Activated T-cell treated with anti-CD3 and anti-CD28 coated beads, Interleukin-2, amount 50 U/mL, for 72 hours (primary cell): ENCODE measurements at places on chromosomes 13 and 19.
A peak's percentile ranks its signal among the peaks of the same experiment; 100 is the strongest.

- DNase-seq = no peak
These were observed 9.6 kb downstream of the IGFLR1 start for GRCh38 chr19:35732540-35733179.

DNA sequence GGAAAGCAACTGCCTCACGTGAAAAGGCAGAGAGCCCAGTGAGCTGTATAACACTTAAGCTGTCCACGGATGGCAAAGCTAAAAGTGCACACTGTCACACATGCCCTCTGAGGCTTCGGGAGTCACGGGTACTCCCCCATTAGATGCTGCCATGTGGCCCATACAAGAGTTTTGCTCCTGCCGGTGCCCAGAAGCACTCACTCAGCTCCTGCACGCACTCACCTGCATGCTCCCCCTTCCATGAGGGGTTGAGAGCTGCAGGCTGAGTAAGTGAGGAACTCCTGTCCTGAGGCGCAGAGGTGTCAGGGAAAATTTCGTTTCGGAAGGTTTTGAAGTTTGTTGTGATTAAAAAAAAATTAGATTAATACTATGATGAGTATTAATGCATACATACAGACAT, 939.2 kb upstream of the ATXN8OS start:
- no peak for DNase-seq

- peak; percentile 17 for DNase-seq
These were observed 553 bp downstream of the NAPA start for GRCh38 chr19:47514151-47514868.

- DNase-seq = no peak
These were observed 4.3 kb downstream of the NOTCH3 start for GRCh38 chr19:15196360-15197005.

GRCh38 chr13:102907016-102907756, 61.4 kb downstream of the ERCC5 start:
- no peak for DNase-seq

- no peak for DNase-seq
These were observed 2.2 kb upstream of the SCN1B start for GRCh38 chr19:35027851-35028599.

- DNase-seq = no peak
These were observed 9.2 kb downstream of the SCAF1 start for GRCh38 chr19:49651029-49651819.

GRCh38 chr13:60066226-60066625, 97.5 kb downstream of the DIAPH3 start:
- DNase-seq = no peak

DNA sequence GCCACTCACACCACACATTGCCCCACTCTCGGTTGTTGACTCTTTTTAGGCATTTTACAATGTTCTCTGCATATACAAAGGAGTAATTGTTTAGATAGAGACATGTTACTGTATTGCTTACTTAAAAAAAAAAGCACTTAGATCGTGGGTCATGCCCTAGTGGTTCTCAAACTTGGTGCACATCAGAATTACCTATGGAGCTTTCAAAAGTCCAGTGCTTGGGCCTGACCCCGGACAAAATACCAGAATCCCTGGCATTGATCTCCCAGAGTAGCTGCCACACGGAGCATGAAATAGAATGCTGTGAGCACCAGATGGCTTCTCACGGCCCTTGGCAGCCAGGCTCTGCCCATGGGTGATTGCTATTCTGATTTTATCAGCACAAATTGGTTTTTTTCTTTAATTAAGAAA, 20.0 kb downstream of the ACP7 start:
- DNase-seq = no peak

DNA sequence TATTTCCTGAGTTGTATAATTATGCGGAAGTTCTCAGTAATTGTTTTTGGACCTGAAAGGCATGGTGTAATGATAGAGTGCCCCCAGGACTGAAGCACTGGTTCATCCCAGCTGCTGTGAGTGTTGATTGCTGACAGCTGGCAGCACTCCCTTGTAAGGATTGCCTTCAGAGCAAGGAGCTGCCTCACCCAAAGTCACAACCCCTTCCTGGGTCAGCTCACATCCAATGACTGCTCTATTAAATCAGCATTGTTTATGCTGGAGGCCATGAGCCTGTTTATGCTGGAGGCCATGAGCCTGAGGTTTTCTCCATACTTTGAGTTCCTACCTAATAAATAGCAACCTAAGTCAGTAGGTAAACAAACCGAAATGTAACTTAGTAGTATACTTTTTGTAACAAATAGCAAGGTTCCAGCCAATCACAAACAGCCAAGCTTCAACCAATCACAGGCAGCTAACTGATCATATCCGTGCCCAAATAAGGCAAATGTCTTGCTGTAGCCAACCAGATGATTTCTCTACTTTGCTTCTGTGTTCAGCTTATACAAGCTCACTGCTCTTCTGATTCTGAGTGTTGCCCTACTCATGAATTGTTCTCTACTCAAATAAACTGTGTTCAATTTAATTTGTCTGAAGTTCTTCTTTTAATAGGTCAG, 11.7 kb upstream of the SPACA6 start:
- DNase-seq = no peak

GRCh38 chr13:75635828-75636435, at the start of gene LMO7:
Gene LMO7, plus strand, starts transcription at chr13:75636330. Its CDS starts 328 bp downstream, at chr13:75636658.
- peak; percentile 56 for DNase-seq

DNA sequence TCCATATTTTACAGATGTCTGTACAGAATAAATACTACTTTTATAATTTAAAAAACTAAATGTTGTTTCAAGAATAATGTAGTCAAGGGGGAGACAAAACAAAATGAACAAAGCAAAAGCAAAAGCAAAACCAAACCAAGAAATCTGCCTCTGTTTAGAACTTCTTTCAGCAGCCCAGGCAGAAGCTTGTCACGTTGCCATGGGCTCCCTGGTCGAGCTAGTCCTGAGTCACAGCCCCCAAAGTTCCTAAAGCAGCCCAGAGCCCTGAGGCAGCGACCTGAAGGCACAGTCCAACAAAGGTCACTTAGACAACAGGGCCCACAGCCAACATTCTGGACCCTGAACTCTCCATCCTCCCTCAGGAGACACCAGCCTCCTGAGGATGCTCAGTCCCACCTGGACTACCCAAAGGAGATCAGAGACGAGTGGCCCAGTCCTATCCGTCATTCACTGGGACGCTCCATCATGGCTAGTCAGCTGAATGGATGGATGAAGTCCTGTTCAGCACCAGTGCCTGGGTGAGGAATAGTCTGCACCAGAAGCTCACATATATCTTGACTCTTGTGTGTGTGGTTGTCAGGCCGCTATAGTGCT, 41.7 kb downstream of the SIAH3 start:
- peak; percentile 4 for DNase-seq

DNA sequence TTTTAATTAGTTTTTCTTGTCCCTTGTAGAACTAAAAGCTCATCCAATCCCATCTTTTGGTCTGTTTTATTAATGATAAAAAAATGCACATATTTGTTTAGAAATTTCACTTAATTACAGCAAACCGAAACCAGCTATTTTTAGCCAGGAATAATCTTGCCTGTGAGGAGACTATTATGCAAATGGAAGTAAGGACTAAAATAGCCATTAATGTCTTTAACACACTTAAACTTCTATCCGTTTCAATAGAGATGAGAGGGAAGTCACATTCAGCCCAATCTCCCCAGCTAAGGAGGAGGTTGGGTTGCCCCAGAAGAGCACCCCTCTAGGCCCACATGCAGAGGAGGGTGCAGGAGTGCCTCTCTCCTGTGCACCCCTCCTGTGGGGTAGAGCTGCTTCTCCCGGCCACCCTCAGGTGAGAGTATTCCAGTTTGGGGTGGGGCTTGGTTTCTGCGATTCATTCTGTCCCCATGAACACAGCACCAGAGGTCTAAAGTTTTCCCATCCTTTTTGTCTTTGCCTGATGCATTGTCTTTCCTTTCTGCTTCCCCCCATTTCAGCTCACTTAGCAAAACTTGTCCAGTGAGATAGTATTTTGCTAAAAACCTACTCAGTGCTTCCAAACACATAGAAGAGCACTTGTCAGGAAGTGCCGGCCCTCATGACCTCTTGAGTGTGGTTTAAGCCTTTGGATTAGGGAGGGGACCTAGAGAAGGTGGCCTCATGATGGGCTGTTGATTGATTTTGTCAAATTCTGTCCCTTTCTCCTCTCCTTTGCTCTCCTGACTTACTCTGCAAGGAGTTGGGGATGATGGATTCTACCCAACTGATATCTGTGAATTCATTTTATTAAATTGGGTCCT, 28.2 kb downstream of the FGF9 start:
- DNase-seq = no peak

GRCh38 chr13:44694291-44694690, 118.2 kb upstream of the TSC22D1 start:
- no peak for DNase-seq

DNA sequence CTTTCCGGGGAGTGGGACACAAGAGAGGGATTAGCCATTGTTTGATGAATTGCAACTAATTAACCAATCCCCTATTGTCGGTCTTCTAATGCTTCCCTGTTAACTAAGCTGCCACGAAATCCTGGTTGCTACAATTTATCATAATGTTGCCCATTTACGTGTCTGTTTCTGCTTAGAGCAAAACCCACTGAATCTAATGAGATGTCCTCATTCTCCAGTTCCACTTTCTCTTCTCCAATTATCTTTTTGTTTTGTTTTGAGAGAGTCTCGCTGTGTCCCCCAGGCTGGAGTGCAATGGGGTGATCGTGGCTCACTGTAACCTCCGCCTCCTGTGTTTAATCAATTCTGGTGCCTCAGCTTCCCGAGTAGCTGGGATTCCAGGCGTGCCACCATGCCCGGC, 5.2 kb upstream of the DPP9 start:
- no peak for DNase-seq

DNA sequence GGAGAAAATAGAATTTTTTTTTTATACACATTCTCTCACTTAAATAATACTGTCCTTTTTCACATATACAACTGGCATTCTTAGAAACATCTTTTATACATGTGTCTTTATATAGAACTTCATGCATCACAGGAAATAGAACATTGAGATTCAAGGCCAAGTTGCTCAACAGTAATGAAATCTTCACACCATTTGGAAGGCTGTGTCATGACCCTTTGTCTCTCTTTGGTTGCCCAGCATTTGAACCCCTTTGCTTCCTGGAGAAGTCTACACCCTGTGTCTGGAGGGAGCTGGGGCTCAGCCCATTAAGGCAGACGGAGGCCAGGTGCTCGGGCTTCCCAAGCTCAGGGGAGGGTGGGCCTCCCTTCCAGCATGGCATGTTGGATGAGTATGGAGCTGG, 41.1 kb downstream of the B3GLCT start:
- DNase-seq = no peak

GRCh38 chr19:7930765-7931164, 4.8 kb upstream of the CTXN1 start:
- no peak for DNase-seq

DNA sequence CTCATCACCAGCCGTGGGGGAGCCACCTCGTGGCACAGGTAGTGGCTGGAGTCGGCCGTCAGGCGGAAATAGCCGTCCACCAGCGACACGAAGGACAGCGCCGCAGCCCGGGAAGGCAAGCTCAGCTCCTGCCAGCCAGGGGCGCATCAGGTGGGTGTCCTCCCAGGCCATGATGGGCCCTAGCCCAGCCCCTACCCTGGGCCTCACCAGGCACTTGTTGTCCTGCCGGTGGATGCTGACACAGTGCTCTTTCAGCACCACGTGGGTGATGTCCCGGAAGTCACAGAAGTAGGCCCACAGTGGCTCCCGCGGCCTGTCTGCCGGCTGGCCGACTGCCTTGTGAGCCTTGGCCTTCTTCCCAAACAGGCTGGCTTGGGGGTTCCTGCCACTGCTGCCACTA, 15.7 kb downstream of the TYK2 start:
- DNase-seq = no peak

DNA sequence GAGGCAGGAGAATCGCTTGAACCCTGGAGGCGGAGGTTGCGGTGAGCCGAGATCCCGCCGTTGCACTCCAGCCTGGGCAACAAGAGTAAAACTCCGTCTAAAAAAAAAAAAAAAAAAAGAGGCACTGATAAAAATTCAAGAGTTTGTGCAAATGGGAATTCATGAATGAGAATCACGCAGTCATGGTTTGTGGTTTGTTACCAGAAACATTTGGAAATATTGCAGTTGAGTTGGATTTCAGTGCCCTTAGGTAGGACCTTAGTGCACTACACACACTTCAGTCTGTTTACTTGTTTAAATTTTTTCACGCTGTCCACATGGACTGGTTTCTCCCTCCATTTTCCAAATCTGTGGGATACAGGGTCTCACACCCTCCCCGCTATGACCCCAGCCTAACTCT, 28.4 kb downstream of the ZNF844 start:
- DNase-seq = no peak

GRCh38 chr13:37615276-37615675, 16.7 kb upstream of the POSTN start:
- no peak for DNase-seq

- no peak for DNase-seq
These were observed 101.5 kb upstream of the KL start for GRCh38 chr13:32914686-32915085.

GRCh38 chr19:3519126-3519525, 13.0 kb downstream of the FZR1 start:
- no peak for DNase-seq

GRCh38 chr13:96652506-96652905, 341.8 kb downstream of the OXGR1 start:
- DNase-seq = no peak

GRCh38 chr19:49469828-49470614, 4.0 kb upstream of the FLT3LG start:
- peak; percentile 90 for DNase-seq

DNA sequence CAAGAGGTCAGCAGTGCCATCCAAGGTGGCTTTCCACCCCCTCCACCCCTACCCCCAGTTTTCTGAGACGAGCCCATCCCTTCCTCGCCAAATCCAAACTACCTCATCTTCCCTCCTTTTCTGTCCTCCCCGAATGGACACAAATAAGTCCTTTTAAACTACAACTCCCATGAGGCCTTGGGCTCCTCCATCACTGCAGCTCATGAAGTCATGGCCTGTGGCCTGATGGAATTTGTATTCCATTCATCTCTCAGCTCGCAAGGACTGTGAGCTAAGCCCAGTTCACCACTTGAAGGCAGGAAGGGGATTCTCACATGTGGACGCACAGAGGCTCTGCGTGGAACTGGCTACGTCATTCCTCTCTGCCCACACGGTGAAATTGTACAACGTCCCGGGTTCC, 12.5 kb downstream of the PTPRH start:
- no peak for DNase-seq

GRCh38 chr19:42168206-42168605, 36.0 kb upstream of the POU2F2 start:
- DNase-seq = no peak

DNA sequence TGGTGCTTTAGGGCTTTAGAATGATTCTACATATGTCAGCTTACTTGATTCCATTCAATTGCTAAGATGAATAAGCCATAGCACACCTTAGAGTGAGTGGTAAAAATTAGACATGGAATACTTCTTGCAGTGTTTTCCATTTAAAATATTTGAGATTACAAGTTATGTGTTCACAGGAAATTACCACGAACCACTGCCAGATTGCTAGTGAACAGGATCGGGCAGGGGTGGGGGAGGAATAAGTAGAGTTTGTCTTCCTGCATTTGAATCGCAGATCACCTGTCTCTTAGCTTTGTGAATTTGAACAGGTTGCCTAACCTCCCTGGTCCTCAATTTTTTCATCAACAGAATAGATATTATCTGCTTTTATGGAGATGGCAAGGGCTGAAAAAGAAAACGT, 124.6 kb downstream of the GGACT start:
- no peak for DNase-seq
